ENCODE measurements at places on chromosomes 16 and 17. TPM values are rescaled to one million over a fixed set of nuclear protein-coding genes. Genes with fewer than 3 reads are reported as not detected.

KRT23 gene
- polyA plus RNA-seq, result 0.19 TPM

NECAB2 gene
- 0.66 TPM for polyA plus RNA-seq

- no peak for DNase-seq
Observed at GRCh38 chr16:68481636-68482035, 33.3 kb upstream of the SMPD3 start.

GRCh38 chr16:89646906-89647305 is 10.6 kb downstream of the CHMP1A start:
- no peak for DNase-seq

GRCh38 chr17:7308625-7309433 is 1.4 kb downstream of the EIF5A start:
- DNase-seq, result no peak

DNA sequence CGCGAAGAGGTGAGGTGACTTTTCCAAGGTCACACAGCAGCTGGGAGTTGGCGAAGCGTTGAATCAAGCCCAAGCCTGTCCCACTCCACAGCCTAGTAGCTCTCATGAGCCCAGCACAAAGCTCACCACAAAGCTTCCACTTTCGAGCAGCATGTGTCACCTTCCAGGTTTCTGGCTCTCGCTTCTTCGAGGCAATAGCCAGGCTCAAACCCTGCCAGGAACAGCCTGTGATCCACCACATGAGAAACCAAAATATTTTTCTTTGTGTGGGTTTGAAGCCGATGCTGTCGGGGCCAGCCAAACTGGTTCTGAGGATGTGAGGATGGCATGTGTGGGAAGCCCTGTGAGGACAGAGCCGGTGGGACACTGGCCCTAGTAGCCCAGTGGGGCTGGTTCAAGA is 68.1 kb downstream of the COG7 start:
- DNase-seq, result no peak

- no peak for DNase-seq
Observed at GRCh38 chr16:70768203-70768580, 32.8 kb downstream of the VAC14 start.

All from forelimb muscle (tissue), 1 donor.